Left renal pelvis (tissue), 4 donors: ENCODE measurements at places on chromosomes 7 and 10.

- no peak for DNase-seq
Observed at GRCh38 chr7:1423264-1423811, 35.9 kb downstream of the MICALL2 start.

DNA sequence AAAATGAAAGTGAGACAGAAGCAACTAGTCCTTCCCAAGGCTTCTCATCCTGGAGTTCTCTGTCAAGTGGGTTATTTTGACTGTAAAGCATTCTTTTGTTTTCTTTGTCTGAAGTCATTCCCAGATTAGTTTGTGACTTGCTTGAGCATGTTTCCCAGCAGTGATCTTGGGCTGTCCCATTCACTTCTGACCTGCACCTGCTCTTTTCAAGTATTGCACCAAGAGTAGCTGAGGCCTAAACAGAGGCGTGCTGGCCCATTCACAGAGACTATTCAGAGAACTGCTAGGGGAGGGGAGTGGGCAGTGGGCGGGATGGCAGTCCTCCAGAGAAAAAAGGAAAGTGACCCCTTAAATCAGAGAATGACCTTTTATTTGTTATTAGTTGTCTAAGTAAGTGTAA is 61.3 kb downstream of the CACNA2D1 start:
- DNase-seq, result no peak

DNA sequence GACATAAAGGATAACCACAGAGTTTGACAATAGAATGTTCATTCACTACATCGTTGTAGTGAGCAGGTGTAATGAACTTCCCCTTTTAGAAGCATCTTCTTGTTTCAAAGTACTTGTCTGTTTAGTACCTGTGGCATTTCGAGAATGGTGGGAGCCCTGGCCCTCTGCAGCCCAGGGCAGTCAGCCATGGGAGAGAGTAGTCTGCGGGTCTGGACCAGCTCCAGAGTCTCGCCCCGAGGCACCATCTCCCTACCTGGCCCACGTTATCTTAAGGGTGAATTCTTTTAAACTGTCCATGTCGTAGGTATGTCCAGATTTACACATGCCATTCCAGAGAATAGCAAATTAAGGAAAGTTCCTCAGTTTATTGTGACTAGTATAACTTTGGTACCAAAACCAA is 99.7 kb downstream of the BMPR1A start:
- no peak for DNase-seq

DNA sequence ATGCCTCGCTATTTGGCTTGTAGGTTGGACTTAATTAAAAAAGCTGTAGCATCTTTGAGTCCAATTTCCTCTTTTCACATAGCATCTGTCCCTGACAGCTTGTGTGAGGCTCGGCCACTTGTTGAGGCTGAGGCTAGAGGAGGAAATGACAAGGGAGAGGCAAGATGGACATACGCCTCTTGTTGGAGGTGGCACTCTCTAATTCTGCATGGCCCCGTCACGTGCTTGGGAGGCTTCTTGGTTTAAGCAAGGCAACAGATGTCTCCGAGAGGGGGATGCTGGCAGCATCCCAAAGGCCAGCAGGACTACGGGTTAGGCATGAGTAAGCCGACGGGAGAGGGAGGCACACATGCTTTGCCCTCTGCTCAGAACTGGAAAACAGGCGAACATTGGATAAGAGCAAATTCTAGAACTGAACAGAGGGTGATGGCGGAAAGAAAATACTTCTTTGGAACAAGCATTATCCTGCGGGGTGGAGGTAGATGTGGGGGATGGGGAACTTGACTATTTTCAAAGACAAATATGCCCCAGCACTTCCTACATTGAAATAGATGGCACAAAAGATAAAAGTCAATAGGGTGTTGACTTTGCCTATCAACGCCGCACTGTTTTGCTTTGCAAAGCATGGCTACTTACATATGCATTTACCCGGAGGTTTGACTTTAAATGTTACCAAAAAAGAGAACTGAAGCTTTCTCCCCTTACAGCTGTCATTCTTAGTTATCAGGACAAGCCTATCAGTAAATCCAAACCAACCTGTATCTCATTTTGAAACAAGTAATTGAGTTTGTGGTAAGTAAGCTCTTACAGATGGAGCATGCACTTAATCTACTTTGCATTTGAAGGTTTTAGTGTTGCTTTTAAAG is 94.8 kb downstream of the CHN2 start:
- no peak for DNase-seq

GRCh38 chr10:3874990-3875841 is 90.2 kb upstream of the KLF6 start:
- no peak for DNase-seq

DNA sequence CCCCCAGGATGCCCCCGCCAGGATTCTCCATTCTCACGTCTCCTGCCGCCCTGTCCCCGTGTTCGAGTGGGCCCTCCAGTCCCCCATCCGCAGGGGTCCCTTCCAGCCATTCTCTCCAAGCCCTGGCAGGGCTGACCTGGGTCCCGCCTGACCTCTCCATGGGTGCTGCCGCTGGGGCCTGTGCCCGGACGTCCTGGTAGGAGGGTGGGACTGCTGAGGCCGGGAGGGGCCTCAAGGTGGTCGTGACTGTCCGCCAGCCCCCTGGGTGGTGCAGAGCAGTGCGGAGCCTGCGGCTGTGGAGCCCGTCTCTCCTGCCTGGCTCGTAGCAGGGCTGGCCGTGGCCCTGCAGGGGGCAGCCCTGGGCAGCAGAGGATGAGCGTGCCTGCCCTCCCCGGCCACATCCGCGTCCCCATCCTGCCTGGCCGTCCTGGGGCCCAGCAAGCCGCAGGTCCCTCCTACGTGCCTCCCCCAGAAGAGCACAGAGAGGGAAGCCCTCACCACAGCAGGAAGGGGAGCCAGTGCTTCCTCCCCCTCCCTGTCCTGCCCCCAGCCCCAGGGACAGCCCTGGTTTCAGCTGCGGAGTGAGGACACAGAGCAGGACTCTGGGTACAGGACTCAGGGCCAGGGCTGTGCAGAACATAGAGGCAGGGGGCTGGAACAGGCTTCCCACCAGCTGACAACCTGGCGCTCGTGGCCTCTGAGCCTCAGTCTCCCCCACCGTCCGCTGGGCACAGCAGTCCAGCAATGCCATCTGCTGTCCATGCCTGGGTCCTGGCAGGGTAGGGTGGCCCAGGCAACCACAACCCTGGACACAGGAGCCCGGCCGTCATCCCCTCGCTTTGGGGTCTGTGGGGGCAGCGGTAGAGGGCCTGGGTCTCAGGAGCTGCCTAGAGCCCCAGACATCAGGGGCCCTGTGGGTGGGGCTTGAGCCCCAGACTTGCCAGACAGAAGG is 1.5 kb upstream of the GRIFIN start:
- no peak for DNase-seq

DNA sequence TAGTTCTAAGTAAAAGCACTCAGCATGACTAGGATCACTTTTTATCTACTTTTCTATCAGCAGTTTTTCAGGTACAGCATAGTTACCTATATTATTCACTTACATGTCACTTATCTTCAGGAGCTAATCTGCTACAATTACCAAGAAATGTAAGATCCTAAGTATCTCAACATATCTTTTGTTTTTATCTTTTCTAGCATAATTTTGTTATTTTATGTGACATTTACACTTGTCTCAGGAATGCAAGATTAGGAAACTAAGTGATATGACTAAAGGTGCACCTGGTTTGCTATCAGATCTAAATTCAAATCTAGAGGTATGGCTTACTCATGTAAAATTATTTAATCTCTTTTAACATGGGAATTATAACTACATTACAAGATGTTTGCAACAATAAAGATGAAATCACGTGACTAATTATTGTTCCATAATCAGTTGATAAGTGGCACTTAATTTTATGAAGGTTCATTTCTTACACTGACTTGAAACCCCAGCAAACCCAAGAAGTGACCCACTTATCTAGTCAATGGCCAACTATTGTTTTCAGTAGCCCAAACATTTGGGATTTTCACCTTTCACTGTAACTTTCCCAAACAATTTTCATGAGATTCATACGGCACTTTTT is 390.3 kb upstream of the PCDH15 start:
- no peak for DNase-seq

- DNase-seq, result no peak
Observed at GRCh38 chr7:151795168-151795811, 81.6 kb downstream of the PRKAG2 start.

DNA sequence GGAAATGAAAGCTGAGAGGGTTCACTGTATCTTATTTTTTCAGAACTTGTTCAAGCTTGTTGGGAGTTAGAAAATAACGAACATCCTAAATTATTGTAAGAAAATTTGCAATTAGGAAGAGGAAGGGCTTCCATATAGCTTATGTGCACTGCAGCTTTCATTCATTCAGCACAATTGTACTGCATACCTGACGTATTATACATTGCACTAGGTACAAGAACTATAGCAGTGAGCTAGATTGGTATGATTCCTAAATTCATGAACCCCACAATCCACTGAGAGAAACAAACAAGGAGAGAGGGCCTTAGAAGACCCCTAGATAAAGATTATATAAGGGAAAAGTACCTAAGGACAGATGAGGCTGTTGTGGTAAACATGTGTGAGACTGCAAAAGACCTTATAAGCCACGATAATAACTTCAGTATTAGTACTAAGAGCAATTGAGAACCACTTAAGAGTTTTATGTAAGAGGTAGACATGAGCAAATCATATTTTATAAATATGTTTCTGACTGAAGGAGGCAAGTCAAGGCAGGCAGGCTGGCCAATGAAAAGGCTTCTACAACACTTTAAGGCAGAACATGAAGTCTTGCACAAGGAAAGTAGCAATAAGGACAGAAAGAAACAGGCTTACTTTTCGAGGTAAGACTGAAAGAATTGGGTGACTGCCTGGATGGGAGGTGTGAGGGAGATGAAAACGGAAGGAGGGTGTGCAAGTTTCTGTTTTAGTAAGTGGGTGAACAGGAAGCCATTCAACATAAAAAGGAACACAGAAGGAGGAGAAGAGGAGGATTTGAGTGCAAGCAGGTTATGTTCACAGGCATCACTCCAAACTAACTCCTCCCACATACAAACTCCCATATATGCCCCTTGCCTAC is 77.9 kb upstream of the LRRN3 start:
- DNase-seq, result no peak

DNA sequence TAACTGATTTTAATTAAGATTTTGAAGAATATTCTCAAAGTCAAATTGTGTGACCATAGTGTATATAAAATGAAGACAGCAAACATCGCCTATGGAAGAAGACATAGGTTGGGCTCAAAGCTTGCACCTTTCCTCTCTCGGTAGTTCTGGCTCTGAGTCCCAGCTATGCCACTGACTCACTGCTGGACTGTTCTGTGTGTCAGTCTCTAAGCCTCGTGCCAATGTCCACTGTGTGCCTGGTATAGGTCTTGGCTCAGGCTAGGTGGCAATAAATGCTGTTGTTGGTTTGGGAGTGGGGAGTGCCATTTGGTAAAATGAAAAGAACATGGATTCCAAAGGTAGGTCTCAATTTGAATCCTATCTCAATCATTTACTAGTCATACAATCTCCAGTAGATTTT is 137.5 kb upstream of the RHEB start:
- no peak for DNase-seq

GRCh38 chr10:52451817-52452216 is 137.7 kb downstream of the DKK1 start:
- no peak for DNase-seq

DNA sequence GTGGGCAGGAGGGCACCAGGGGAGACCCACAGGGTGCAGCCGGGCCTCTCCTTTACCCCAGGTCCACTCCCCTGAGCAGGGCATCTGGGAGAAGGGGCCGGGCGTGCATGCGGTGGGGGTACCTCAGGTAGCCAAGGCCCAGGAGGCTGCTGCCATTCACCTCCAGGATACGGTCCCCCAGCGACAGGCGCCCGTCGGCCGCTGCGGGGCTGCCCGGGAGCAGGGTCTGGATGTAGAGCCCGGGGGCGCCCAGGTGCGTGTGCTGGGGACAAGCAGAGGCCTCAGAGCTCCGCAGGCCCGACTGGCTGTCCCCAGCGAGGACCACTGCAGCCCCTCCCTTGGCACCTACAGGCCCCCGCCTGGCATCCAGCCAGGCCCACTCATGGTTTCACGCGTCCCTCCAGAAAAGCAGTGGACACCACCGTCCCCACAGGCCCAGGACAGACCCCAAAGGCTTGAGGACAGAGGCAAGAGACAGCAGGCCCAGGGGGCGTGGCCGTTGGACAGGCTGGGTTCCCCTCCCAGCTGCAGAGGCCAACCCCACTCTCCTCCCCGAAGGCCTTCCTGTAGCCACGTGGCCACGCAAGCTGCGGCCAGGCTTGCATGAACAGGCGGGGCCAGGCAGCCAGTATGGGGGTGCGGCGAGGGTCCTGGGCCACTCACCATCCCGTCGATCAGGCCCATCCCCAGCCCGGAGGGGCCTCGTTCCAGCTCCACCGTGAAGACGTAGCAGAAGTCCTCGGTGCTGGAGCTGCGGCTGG is 24.3 kb downstream of the AP5Z1 start:
- DNase-seq, result no peak

DNA sequence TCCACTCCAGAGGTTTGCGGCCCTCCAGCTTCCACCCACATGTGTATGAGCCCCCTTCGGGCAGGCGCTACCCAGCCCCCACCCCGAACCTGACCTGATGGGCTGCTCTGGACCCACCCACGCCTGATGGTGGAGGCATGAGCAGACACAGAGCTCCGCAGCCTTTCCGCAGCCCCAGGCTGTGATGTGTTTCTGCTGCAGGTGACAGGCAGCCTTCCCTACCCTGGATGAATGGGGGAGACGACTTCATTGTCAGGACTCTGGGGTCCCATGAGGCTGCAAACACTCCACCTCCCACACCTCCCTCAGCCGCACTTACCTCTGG is 61.2 kb downstream of the OAT start:
- no peak for DNase-seq

- no peak for DNase-seq
Observed at GRCh38 chr7:32659853-32660252, 164.6 kb downstream of the AVL9 start.

- no peak for DNase-seq
Observed at GRCh38 chr7:50595491-50596102, 30.4 kb upstream of the DDC start.
